Activated CD4-positive, alpha-beta T cell treated with anti-CD3 and anti-CD28 coated beads for 36 hours (primary cell): ENCODE measurements at places on chromosomes 7 and 10. TPM values are rescaled to one million over a fixed set of nuclear protein-coding genes. Genes with fewer than 3 reads are reported as not detected.

The ZNF487 gene
- 2.3 TPM for total RNA-seq

The GRM8 gene
- not detected for total RNA-seq

The MET gene
- total RNA-seq = 0.91 TPM

The BTBD16 gene
- not detected for total RNA-seq

The CYP2C19 gene
- total RNA-seq = not detected

The BEND7 gene
- not detected for total RNA-seq

The CAMK2B gene
- total RNA-seq = 1.8 TPM

The PIP gene
- total RNA-seq = not detected

The CASP7 gene
- 16.4 TPM for total RNA-seq

The ST8SIA6 gene
- not detected for total RNA-seq

The OR9A4 gene
- total RNA-seq = not detected

The DGKI gene
- 3.0 TPM for total RNA-seq

DNA sequence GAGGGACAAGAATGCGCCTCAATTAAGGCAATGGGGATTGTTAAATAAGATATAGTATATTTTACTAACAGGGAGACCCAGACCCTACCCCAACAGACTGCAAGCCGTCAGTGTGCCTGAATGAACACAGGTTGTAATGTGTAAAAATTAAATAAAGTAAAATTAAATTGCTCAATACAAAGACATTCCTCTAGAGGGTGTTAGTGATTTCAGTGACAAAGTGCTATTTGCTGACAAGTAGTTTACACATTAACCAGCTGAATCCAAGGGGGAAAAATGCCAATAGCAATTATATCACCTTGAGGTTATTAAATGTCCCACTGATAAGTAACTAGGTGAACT is 110.5 kb downstream of the EBF3 start:
- no peak for DNase-seq
- no peaks in the 10 kb centered on the region for H3K4me1 ChIP-seq
- H3K36me3 ChIP-seq = no peaks in the 10 kb centered on the region
- no peaks in the 10 kb centered on the region for H3K27me3 ChIP-seq
- no peak overlapping the region for H3K27ac ChIP-seq

DNA sequence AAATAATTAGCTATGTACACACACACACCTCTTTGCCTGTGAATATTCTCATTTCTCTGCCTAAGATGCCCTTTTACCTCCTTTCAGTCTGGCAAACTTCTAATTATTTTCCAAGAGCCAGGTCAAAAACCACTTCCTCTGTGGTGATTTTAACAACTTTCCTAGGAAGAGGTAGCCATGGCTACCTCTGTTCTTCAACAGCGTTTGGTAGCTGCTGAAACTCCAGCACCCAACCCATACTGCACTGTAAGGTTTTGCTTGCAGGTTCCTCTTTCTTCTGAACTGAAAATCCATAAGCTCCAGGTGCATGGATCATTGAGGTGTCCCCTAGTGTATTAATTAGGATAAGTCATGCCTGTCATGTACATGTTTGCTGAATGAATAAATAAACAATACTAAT is 25.6 kb downstream of the NRCAM start:
- DNase-seq = no peak
- no peak overlapping the region for H3K4me3 ChIP-seq
- no peaks in the 10 kb centered on the region for H3K36me3 ChIP-seq
- H3K27me3 ChIP-seq = peaks cover 32% of the 10 kb centered on the region

DNA sequence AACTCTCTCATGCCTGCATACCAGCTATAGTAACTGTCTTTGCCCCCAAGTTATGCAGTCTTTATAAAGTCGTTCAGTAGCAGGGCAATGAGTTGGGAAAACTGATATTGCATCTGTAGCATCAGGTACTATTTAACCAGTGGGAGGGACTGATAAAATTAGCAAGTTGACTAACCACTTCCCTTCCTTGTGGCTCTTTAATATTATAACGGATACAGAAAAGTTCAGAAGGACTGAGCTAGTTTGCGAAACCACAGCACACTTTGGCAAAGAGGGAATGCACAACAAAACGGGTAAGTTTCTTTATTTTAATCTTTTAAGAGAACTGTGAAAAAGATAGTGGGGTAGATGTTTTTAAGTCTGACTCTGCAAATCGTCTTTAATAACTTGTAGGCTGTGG is 205.3 kb upstream of the HDAC9 start:
- H3K4me1 ChIP-seq = peaks cover 12% of the 10 kb centered on the region
- no peak for DNase-seq
- H3K4me3 ChIP-seq = no peak overlapping the region
- no peaks in the 10 kb centered on the region for H3K36me3 ChIP-seq

DNA sequence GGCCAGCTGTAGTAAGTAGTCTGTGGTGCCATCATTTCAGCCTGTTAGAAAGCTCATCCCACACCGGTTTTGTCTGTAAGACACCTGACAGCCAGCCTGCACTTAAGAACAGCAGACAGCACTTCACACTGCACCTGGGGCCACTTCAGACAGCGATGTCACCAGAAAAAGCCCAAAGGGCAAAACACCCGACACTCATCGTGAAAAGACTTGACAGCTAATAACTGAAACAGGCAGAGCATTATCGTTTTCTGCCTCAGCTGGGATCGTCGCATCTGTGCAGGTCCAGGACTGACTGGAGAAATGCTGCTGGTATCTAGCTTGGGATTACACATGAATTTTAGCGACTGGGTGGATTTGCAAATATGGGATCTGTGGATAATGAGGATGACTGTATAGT is 16.8 kb upstream of the LAT2 start:
- peaks cover 73% of the 10 kb centered on the region for H3K36me3 ChIP-seq
- no peak overlapping the region for H3K4me3 ChIP-seq

DNA sequence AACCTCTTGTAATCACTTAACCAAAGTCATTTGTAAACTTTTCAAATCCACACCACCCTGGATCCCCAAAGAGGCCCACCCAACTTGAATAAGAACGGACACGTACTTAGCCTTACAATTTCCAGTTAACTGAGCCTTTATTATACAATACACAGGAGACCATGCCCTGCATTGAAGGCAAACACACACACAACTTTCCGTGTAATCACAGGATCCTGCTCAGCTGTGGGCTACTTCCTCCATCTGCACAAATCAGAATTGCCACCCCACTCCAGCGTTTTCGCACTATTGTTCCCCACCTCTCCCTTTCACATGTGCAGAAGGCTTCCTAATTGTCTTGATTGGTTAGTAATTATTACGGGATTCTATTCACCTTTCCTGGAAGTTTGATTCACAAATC is 12.1 kb upstream of the PODXL start:
- DNase-seq = no peak
- H3K36me3 ChIP-seq = no peaks in the 10 kb centered on the region
- H3K27ac ChIP-seq = no peak overlapping the region
- H3K4me1 ChIP-seq = no peaks in the 10 kb centered on the region

- no peaks in the 10 kb centered on the region for H3K27me3 ChIP-seq
- no peak overlapping the region for H3K27ac ChIP-seq
- H3K4me1 ChIP-seq = peaks cover 28% of the 10 kb centered on the region
- DNase-seq = no peak
- H3K36me3 ChIP-seq = no peaks in the 10 kb centered on the region
Observed at GRCh38 chr10:61758433-61758832, 95.7 kb downstream of the CABCOCO1 start.

DNA sequence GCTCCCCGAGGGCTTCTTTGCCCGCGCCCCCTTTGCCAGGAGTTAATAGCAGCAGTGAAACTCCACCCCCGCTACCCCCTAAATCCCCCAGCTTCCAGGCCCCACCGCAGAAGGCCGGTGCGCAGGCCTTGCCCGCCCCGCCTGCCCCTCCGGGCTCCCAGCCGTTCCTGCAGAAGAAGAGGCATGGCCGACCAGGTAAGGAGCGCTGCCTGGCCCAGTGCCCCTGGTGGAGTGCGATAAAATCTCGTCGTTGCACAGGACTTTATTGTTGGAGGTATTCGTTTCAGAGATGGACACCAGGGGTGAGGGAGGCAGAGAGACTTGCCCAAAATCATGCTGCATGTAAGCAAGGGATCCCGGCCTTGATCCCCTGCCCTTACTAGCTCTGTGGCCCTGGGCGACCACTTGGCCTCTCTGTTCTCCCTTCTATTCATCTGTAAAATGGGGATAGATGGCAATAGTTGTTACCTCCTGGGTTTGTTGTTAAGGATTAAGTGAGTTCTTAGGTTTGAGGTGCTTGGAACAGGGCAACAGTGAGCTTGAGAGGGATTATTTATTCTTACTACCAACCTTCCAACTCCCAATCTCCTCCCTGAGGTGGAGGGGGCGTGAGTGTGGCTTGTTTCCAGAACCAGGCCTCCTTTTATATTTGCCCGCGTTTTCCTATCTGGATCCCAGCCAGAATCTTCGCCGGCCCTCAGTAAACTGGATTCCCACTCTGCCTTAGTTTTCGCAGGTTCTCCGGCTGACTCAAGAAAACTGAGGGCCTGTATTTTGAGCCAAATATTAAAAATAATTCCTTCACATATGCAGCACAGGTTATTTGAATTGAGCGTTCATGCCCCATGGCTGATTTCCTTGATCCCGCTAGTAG is 78.3 kb downstream of the WIPF3 start:
- no peak overlapping the region for H3K27ac ChIP-seq
- no peaks in the 10 kb centered on the region for H3K27me3 ChIP-seq
- DNase-seq = peak; percentile 18
- H3K36me3 ChIP-seq = no peaks in the 10 kb centered on the region

GRCh38 chr7:151453326-151453791 is 13.4 kb upstream of the CRYGN start:
- DNase-seq = no peak
- peaks cover 4% of the 10 kb centered on the region for H3K27me3 ChIP-seq
- H3K27ac ChIP-seq = no peak overlapping the region
- no peaks in the 10 kb centered on the region for H3K36me3 ChIP-seq
- H3K4me1 ChIP-seq = peaks cover 2% of the 10 kb centered on the region
- H3K4me3 ChIP-seq = no peak overlapping the region

- H3K27ac ChIP-seq = no peak overlapping the region
- no peak overlapping the region for H3K4me3 ChIP-seq
- peaks cover 6% of the 10 kb centered on the region for H3K4me1 ChIP-seq
- no peaks in the 10 kb centered on the region for H3K27me3 ChIP-seq
- no peak for DNase-seq
- no peaks in the 10 kb centered on the region for H3K36me3 ChIP-seq
Observed at GRCh38 chr10:103789771-103790201, 65.6 kb downstream of the SH3PXD2A start.

GRCh38 chr10:79020605-79021004 is 48.2 kb upstream of the ZMIZ1 start:
- H3K27me3 ChIP-seq = no peaks in the 10 kb centered on the region
- DNase-seq = no peak
- H3K4me1 ChIP-seq = peaks cover 8% of the 10 kb centered on the region
- H3K4me3 ChIP-seq = no peak overlapping the region
- H3K27ac ChIP-seq = no peak overlapping the region

DNA sequence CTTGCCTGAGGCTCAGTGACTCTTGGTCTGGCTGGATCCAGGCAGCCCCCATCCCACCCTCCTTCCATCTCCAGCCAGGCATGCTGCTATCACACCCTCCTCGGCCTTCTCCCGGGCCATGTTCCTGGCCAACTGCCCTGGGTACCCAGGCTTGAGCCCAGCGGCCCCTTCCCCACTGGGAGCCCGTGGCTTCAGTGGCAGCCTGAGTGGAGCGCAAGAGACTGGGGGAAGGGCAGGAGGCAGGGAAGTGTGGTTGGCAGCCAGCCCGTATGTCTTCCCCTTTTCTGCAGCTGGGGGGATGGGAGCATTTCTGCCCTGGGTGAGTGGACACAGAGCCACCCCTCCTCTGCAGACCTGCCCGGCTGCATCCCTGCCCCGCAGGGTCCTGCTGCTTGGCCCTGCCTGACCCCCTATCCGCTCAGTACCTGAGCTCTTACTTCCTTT is 148.5 kb downstream of the ARHGAP22 start:
- DNase-seq = no peak
- H3K27ac ChIP-seq = no peak overlapping the region
- no peak overlapping the region for H3K4me3 ChIP-seq
- H3K27me3 ChIP-seq = no peaks in the 10 kb centered on the region

GRCh38 chr10:113476191-113476590 is 76.7 kb upstream of the HABP2 start:
- no peak overlapping the region for H3K27ac ChIP-seq
- H3K27me3 ChIP-seq = peaks cover 5% of the 10 kb centered on the region
- DNase-seq = no peak
- no peak overlapping the region for H3K4me3 ChIP-seq
- no peaks in the 10 kb centered on the region for H3K4me1 ChIP-seq

GRCh38 chr10:69413221-69413865 is 3.4 kb downstream of the TACR2 start:
- H3K4me1 ChIP-seq = peaks cover 6% of the 10 kb centered on the region
- no peak overlapping the region for H3K27ac ChIP-seq
- no peak overlapping the region for H3K4me3 ChIP-seq
- no peaks in the 10 kb centered on the region for H3K36me3 ChIP-seq

DNA sequence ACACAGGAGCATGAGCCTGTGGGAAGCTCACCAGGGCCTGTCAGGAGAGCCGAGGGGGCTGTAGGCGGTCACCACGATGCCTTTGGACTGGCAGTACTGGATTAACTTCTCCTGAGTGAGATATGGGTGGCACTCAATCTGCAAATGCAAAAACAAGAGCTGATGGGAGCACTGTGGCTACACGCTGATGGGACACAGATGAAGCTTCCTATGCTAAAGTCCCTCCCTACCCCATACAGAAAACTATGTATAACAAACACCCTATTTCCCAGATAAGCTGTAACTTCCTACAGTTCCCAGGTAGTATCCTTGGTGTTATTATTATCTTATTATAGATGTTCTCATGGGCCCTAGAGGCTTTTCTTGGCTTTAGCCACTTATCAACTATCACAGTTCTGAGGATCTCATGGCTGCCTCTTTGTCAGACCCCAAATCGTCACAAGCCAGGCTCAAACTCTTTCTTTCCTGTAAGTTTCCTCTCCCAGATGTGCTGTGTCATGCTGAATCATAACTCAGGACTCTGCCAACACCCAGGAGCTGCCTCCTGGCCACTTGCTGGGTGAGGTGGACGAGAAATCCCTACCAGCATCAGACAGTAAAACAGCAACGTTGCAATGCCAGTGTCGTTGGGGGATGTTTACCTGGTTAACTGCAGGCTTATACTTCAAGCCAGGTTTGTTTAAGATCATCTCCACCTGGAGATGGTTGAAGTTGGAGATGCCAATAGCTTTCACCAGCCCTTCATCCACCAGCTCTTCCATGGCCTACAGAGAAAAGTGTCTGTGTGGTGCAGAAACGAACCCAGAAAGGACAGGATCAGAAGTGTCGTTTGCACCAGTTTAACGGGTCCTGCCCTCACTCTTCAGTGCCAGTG is 10.3 kb downstream of the AKR1B1 start:
- peaks cover 48% of the 10 kb centered on the region for H3K36me3 ChIP-seq
- peaks cover 2% of the 10 kb centered on the region for H3K4me1 ChIP-seq
- DNase-seq = no peak
- no peak overlapping the region for H3K27ac ChIP-seq
